ENCODE measurements at places on chromosomes 2 and 18.

DNA sequence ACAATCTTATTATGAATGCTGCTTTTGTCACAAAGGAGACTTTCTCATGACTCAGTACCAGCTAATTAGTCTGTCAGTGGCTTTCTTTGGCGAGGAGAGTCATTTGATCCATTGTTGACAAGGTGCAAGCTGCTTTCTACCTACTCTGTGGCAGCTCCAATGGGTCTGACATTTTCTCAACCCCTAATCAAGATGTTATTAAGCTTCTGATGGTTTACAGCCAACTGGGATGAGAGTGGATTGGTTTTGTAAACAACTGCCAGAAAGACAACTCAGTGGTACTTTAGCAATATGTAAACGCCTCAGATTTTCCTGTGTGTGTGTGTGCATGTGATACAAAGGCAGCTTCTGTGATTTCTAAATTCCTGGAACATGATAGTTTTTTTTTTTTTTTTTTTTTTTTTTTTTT is 8.2 kb upstream of the CLIP4 start:
- DNase-seq, result no peak

DNA sequence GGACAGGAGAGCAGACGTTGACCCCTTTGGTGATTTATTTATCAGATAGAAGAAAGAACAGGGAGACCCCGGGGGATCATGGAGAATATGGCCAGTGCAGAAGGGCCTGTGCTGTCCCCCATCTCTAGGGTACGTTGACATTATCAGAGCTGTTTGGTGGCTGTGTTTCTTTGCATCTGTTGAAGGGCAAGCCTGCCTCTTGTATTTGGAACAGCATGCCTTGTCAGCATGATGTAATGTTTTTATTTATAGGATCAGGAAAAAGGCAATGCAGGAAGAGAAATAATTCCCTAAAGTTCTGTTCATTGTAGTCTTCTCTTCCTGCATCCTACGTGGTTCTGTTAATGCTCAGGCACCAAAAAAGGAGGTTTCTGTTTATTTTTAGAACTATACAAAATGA is 49.8 kb upstream of the CABYR start:
- DNase-seq, result no peak

DNA sequence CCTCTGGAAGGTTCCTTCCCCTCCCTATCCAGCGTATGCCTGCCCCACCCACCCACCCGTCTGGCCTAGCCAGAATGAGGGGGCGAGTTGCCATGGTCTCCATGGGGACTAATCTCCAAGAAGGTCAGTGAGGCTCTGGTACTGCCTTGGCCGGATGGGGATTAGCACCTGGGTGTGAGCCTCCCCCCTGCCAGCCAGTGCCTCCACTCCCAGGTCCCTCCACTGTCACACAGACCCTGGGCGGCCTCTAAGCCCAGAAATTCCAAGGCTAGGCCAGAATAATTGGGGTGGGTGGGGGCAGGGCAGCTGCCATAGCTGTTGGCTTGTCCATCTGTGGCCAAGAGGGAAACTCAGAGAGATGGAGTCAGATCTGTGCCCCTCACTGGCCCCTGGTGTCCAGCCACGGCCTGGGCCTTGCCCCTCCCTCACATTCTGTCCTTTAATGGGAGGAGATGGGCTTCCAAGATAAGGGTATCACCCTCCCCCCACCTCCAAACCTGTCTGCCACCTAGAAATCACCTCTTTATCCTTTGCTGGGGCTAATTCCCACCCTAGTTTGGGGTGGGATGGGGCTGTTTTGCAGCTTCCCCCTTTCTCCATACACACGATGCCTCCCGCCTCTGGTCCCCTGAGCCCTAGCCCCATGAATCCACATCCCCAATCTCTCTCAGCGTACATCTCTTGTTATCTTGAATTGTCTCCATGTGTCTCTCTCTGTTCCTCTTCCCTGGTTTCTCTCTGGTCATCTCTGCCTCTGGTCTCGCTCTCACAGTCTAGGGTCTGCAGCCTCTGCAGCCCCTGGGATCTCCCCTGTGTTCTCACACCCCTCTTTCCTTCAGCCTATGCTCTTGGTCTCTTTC is 6.0 kb upstream of the CRYBA2 start:
- no peak for DNase-seq

- DNase-seq, result no peak
Measured at GRCh38 chr2:117170897-117171296, 643.6 kb upstream of the DDX18 start.

- no peak for DNase-seq
Measured at GRCh38 chr2:240298117-240298790, 137.2 kb upstream of the GPC1 start.

GRCh38 chr2:38163579-38163978 is 87.6 kb upstream of the CYP1B1 start:
- no peak for DNase-seq

DNA sequence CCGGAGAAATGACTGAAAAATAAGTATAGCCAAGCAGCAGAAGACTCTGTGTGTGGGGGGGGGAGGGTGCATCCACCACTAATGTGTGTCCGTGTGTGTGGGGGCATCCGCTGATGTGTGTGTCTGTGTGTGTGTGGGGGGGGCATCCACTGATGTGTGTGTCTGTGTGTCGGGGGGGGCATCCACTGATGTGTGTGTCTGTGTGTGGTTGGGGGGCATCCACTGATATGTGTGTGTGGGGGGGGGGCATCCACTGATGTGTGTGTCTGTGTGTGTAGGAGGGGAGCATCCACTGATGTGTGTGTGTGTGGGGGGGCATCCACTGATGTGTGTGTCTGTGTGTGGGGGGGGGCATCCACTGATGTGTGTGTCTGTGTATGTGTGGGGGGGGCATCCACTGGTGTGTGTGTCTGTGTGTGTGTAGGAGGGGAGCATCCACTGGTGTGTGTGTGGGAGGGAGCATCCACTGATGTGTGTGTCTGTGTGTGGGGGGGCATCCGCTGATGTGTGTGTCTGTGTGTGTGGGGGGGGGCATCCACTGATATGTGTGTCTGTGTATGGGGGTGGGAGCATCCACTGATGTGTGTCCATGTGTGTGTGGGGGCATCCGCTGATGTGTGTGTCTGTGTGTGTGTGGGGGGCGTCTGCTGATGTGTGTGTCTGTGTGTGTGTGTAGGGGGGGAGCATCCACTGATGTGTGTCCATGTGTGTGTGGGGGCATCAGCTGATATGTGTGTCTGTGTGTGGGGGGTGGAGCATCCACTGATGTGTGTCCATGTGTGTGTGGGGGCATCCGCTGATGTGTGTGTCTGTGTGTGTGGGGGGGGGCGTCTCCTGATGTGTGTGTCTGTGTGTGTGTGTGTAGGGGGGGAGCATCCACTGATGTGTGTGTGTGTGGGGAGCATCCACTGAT is 125.0 kb downstream of the NFATC1 start:
- DNase-seq, result no peak

- DNase-seq, result no peak
Measured at GRCh38 chr18:6055711-6056110, 160.4 kb upstream of the TMEM200C start.

GRCh38 chr2:226660526-226660925 is 139.1 kb downstream of the IRS1 start:
- DNase-seq, result no peak

- no peak for DNase-seq
Measured at GRCh38 chr2:53202063-53202462, 565.5 kb upstream of the CHAC2 start.

GRCh38 chr18:47397671-47398319 is 146.3 kb upstream of the SKOR2 start:
- peak; percentile 25 for DNase-seq

DNA sequence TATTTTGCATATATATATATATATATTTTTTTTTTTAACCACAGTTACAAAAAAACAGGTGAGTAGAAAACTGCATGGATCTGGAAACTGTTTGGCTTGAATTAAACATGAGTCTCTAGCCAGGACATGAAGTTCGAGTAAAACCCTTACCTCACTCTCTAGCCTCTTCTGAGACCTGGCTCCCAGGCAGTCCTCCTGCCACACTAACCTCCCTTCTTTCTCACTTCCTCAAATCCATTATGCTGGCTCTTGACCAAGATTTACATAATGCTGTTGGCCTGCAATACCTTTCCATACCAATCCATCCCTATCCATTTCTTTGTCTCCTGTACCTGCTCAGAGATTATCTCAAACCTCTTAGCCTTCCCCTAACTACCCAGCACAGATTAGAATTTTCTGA is 34.0 kb downstream of the PIGN start:
- no peak for DNase-seq

DNA sequence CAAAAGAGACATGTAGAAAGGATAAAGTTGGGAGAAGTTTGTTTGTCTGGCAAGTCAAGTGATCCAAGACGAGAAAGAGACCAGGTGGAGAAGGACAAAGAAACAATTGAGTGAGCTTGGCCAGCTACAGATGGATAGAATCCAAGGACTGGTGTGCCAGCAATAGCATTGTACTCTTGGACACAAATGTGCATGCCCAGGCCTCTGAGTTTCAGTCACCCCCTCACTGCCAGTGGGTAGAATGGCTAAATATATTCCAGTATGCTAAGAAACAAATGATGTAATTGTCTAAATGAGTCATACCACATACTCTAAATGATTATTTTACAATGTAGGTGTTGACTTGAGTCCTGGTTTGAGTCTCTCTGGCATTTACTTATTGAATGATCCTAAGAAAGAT is 881.3 kb downstream of the LRRTM4 start:
- no peak for DNase-seq

Measured in activated CD4-positive, alpha-beta T cell treated with anti-CD3 and anti-CD28 coated beads, Interleukin-2, Interleukin-4, amounts not matched to agents 100 ng/mL and 50 ng/mL, durations not matched to agents 16 hours and 8 hours (primary cell).